ENCODE measurements at places on chromosomes 4 and X. TPM values are rescaled to one million over a fixed set of nuclear protein-coding genes. Genes with fewer than 3 reads are reported as not detected.
A peak's percentile ranks its signal among the peaks of the same experiment; 100 is the strongest.

PLS3 gene
- polyA plus RNA-seq: 227 TPM

DNA sequence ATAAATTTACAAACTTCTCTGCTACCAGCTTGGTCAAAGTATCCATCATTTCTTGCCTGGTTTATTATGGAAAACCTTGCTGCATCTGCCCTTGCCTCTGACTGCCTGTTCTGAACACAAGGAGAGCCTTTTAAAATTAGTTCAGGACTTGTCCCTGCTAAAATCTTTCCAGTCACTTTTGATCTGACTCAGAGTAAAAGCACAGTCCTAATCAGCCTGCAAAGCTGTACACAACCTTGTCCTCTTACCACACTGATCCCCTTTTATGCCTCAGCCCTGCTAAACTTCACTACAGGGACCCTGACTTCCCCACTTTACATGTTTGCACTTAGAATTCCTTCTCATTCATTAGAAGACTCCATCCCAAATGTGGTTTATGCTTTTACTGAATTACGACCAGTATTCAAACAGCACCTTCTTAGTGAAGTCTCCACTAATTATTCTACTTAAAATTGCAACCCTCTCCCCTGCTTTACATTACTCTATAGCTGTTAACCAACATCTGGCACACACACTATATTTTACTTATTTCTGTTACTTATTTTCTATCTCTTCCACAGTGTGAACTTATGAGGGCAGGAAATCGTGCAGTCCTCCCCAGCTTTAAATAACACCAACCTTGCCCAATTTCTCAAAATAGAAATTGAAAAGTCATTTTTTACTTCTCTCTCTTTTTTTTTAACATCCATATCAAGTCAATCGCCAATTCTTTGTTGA, 6.3 kb downstream of the GABRA4 start:
- H3K36me3 ChIP-seq: no peaks in the 10 kb centered on the region
- H3K27ac ChIP-seq: no peak overlapping the region
- H3K4me1 ChIP-seq: no peaks in the 10 kb centered on the region
- no peaks in the 10 kb centered on the region for H3K27me3 ChIP-seq
- no peak overlapping the region for H3K4me3 ChIP-seq

CT45A3 gene
- polyA plus RNA-seq: not detected

- H3K4me1 ChIP-seq: no peaks in the 10 kb centered on the region
- no peak overlapping the region for H3K27ac ChIP-seq
- no peak overlapping the region for H3K4me3 ChIP-seq
- no peaks in the 10 kb centered on the region for H3K27me3 ChIP-seq
- H3K36me3 ChIP-seq: no peaks in the 10 kb centered on the region
Observed at GRCh38 chr4:82402196-82402775, 28.0 kb downstream of the HNRNPDL start.

DNA sequence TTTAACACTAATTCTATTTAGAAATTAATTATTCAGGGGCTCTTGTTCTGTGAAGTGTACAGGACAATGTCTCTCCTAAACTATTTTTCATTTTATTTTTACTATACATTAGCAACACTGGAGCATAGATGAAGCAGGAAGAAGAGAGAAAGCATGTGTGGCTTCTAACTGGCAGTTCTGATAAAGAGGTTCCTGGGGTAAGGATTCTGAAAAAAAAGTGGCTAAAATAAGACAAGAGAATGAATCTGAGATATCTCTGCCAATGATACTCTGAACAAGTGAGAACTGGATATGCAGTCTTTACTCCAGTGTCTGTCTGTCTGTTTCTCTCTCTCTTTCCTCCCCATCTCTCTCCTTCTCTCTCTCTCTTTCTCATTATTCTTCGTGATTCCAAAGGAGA, 125.9 kb downstream of the MAML3 start:
- H3K4me3 ChIP-seq: no peak overlapping the region
- H3K36me3 ChIP-seq: no peaks in the 10 kb centered on the region
- no peak for DNase-seq

GRCh38 chr4:86376850-86377249, 17.0 kb upstream of the MAPK10 start:
- H3K4me1 ChIP-seq: no peaks in the 10 kb centered on the region
- no peak overlapping the region for H3K4me3 ChIP-seq
- no peaks in the 10 kb centered on the region for H3K36me3 ChIP-seq
- H3K27ac ChIP-seq: no peak overlapping the region
- H3K27me3 ChIP-seq: no peaks in the 10 kb centered on the region

- H3K4me3 ChIP-seq: peak overlapping the region; percentile 96
- H3K27ac ChIP-seq: peak overlapping the region; percentile 90
- no peaks in the 10 kb centered on the region for H3K36me3 ChIP-seq
- H3K27me3 ChIP-seq: no peaks in the 10 kb centered on the region
- no peak for DNase-seq
Observed at GRCh38 chr4:127783955-127784770, 2.0 kb downstream of the HSPA4L start.

F8A2 gene
- polyA plus RNA-seq: not detected

DNA sequence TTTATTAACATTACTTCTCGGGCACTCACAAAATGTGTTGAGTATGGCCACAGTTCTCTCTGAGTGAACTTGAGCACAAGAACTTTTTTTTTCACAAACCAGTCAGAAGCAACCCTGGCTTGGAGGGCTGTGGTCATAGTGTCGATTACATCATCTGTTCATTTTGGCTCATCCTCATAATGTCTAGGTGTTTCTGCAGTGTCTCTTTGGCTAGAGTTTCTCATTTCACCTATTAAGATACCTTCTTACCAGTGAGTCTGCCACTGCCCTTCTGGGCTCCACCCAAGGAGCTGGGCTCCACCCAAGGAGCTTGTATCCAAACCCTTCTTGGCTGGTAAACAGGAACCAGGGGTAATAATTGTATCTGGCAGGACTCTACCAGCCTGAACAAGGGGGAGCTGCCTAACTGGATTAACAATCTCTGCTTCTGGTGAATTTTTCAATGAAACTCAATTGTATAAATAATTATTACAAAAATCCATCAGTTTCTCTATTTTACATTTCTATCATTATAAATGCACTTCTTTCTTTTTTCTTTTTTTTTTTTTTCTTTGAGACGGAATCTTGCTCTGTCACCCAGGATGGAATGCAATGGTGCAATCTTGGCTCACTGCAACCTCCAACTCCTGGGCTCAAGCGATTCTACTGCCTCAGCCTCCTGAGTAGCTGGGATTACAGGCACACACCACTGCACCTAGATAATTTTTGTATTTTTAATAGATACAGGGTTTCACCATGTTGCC, 667.7 kb upstream of the SLIT2 start:
- DNase-seq: no peak
- no peak overlapping the region for H3K4me3 ChIP-seq
- no peaks in the 10 kb centered on the region for H3K36me3 ChIP-seq
- no peaks in the 10 kb centered on the region for H3K27me3 ChIP-seq

- H3K4me3 ChIP-seq: no peak overlapping the region
- H3K27me3 ChIP-seq: no peaks in the 10 kb centered on the region
- no peaks in the 10 kb centered on the region for H3K36me3 ChIP-seq
- H3K4me1 ChIP-seq: no peaks in the 10 kb centered on the region
- H3K27ac ChIP-seq: no peak overlapping the region
Observed at GRCh38 chr4:165351359-165352130, 24.1 kb downstream of the MSMO1 start.

ADAM29 gene
- polyA plus RNA-seq: not detected

- peak overlapping the region; percentile 29 for H3K27ac ChIP-seq
- no peak for DNase-seq
- peaks cover 7% of the 10 kb centered on the region for H3K4me1 ChIP-seq
Observed at GRCh38 chr4:78863991-78864390, 75.2 kb downstream of the PAQR3 start.

SYP gene
- 0.53 TPM for polyA plus RNA-seq

GRCh38 chrX:133985164-133985966, at the start of gene GPC3:
GPC3 (minus strand) TSS chrX:133985594.
- no peak within 1 kb of the TSS for H3K4me3 ChIP-seq
- no peak for DNase-seq
- no peaks in the 10 kb centered on the region for H3K36me3 ChIP-seq
- no peaks in the 10 kb centered on the region for H3K4me1 ChIP-seq

GRCh38 chr4:109729718-109730618, at the start of gene PLA2G12A:
PLA2G12A (minus strand) TSS chr4:109730070; CDS start chr4:109729809, 261 bp downstream.
- H3K36me3 ChIP-seq: no peaks in the 10 kb centered on the region
- DNase-seq: peak; percentile 16
- peak within 1 kb of the TSS; percentile 64 for H3K27ac ChIP-seq
- no peaks in the 10 kb centered on the region for H3K27me3 ChIP-seq
- H3K4me1 ChIP-seq: no peaks in the 10 kb centered on the region
- peak within 1 kb of the TSS; percentile 91 for H3K4me3 ChIP-seq

XPNPEP2 gene
- 0.05 TPM for polyA plus RNA-seq

- H3K4me1 ChIP-seq: peaks cover 20% of the 10 kb centered on the region
- peaks cover 3% of the 10 kb centered on the region for H3K36me3 ChIP-seq
- no peak overlapping the region for H3K27ac ChIP-seq
- no peak overlapping the region for H3K4me3 ChIP-seq
Observed at GRCh38 chr4:40458683-40459082, 123.5 kb downstream of the CHRNA9 start.

GRCh38 chrX:45134315-45134731, 66.4 kb downstream of the DIPK2B start:
- H3K27me3 ChIP-seq: no peaks in the 10 kb centered on the region
- H3K36me3 ChIP-seq: no peaks in the 10 kb centered on the region
- H3K27ac ChIP-seq: no peak overlapping the region
- no peak for DNase-seq
- H3K4me1 ChIP-seq: no peaks in the 10 kb centered on the region

SHISA3 gene
- polyA plus RNA-seq: 5.5 TPM

DNA sequence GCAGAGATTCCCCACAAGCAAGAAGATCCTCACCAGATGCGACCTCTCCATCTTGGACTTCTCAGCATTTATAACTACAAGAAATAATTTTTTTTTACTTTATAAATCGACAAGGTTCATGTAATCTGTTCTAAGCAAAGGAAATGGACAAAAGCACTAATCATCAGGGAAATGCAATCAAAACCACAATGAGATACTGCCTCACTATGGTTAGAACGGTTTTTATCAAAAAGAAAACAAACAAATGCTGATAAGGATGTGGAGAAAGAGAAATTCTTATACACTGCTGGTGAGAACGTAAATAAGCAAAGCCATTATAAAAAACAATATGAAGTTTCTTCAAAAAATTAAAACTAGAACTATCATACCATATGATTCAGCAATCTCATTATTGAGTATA, 1382.6 kb downstream of the ARAP2 start:
- H3K36me3 ChIP-seq: no peaks in the 10 kb centered on the region
- H3K4me3 ChIP-seq: no peak overlapping the region

PCDH7 gene
- not detected for polyA plus RNA-seq

- DNase-seq: no peak
- H3K4me1 ChIP-seq: no peaks in the 10 kb centered on the region
- H3K4me3 ChIP-seq: no peak overlapping the region
Observed at GRCh38 chr4:164799410-164799809, 45.5 kb downstream of the SMIM31 start.

DNA sequence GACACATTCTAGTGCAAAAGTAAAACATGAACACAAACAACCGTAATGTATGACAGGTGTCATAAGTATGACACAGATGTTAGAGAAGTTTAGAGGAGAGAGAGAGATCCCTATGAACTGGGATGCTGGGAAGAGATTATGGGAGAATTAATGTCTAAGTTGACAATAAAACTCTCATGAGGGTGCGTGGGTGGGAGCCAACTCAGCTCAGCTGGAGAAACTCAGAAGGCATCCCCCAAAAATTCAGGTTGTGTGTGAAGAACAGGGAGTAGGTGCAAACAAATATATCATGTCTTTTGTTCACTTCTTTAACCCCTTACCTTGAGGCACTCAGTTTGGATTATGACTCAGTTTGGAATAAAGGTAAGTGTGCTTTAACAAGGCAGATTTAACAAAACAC, 484.1 kb downstream of the INPP4B start:
- H3K36me3 ChIP-seq: no peaks in the 10 kb centered on the region
- no peaks in the 10 kb centered on the region for H3K27me3 ChIP-seq
- no peak overlapping the region for H3K4me3 ChIP-seq
- no peak for DNase-seq
- H3K27ac ChIP-seq: no peak overlapping the region

HAUS7 gene
- polyA plus RNA-seq: 61.0 TPM

DNA sequence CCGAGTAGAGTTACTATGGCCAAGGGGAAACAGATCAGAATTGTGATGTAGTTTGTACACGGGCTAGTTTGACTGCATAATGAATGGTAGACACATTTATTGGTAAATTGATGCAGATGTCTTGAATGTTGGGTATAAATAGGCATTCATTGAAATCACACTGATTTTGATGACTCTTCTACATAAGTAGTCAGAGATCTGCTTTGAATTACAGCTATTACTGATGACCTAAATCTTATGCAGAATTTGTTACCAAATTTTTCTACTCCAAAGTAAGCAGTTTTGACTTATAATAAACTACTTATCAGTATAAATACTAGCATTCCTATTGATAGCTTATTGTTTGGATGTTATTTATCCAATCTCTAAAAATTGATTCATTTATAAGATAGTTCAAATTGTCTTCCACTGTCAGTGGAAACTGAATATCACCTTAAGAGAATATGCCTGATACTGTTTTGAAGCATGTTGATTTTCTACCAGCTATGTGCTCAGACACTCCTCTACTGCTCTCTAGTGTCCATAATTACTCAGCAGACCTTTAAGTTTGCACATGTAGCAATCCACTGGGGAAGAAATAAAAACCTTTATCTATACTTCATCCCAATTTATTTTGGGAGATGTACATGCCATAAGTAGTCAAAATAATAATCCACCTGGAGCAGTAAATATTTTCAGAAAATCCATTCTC, 120.3 kb downstream of the RASL11B start:
- no peaks in the 10 kb centered on the region for H3K27me3 ChIP-seq
- no peak overlapping the region for H3K27ac ChIP-seq
- H3K4me3 ChIP-seq: no peak overlapping the region
- H3K4me1 ChIP-seq: no peaks in the 10 kb centered on the region
- DNase-seq: no peak
- no peaks in the 10 kb centered on the region for H3K36me3 ChIP-seq

DNA sequence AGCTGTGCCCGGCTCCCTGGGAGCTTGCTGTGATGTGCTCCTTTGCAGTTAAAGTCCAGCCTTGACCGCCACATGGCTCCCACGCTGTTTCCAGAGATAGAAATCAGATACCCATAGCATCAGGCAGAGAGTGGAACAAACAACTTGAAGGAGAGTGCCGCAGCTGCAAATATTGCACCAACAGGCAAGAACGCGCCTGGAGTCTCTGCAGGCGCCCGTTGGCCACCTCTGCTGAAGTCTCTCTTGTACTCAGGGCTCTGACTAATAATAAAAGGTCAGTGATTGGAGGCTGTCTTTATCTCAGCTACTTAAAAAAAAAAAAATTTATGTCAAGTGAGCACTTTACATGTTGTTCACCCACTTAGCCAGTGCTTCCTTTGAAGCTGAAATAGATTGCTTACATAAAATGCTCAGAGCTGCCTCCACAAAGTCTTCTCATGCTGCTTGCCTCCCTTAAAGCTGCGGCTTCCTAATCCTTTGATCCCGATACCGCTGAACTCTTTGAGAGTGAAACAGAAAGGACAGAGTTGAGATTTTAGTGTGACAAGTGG, 30.9 kb upstream of the TENM3 start:
- H3K4me3 ChIP-seq: no peak overlapping the region
- no peaks in the 10 kb centered on the region for H3K27me3 ChIP-seq
- H3K27ac ChIP-seq: no peak overlapping the region

TCEAL5 gene
- not detected for polyA plus RNA-seq

SOX3 gene
- not detected for polyA plus RNA-seq

SPANXA2 gene
- polyA plus RNA-seq: not detected

GRCh38 chrX:68428431-68428830, 4.9 kb downstream of the OPHN1 start:
- no peak overlapping the region for H3K27ac ChIP-seq
- no peaks in the 10 kb centered on the region for H3K36me3 ChIP-seq
- no peaks in the 10 kb centered on the region for H3K4me1 ChIP-seq
- no peak overlapping the region for H3K4me3 ChIP-seq
- DNase-seq: no peak

All from GM12878 (cell line).